AG10803 (cell line): ENCODE measurements at places on chromosomes 6 and 20.

GRCh38 chr6:148761527-148762011 lies 14.7 kb downstream of the UST start:
- DNase-seq, result peak; percentile 59

DNA sequence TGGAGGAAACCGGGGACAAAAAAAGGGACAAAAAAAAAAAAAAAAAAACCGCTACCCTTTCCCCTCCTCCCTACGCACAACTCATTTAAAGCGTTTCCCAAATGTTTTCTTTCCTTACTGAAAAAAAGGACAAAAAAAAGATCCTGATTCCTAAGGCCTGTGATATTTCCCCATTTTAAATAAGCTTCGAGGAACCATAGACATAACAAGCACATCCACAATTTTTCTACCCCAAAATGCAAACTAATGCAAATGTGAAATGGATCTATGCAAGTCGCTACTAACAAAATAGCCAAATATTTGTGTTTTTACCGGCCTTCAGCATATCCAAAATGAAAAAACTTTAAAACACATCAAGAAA lies 1.4 kb upstream of the ZNF217 start:
- DNase-seq, result no peak

- no peak for DNase-seq
These were observed 7.5 kb upstream of the HRH3 start for GRCh38 chr20:62227591-62227976.

DNA sequence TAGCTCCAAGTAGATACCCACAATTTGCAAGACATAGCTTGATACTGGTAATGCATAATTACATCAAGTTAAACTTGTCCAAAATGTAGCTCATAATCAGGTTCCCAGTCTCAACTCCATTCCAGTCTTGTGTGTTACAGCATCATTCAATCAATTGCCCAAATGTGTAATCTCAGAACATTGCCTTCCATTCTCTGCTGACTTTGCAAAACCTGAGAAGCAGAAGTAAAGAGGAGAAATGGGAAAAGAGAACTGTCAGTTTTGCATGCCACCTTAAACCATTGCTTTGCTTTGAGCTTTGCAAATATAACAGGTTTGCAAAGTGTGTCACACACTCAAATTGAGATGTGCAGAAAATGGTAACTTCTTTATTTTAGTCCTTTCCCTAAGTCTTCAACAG lies 40.3 kb upstream of the CNKSR3 start:
- DNase-seq, result no peak

- DNase-seq, result peak; percentile 96
These were observed 17.5 kb downstream of the NRN1 start for GRCh38 chr6:5989141-5989723.

DNA sequence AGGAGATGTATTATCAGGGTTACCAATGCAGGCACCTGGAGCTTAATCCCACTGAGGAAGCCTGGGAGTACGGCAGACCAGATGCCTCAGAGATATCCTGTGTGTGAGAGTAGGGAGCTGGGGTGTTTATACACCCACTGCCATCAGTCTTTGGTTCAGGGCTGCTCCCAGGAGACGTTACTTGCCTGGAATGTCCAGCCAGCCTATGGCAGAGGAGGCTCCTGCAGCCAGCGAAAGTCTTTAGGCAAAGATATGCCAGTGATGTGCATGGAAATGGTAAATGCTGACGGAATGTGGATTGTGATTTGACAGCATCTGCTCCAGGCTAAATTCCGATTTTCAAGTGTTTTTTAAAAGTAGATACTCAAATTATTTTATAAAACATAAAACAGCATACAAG lies 282.0 kb downstream of the BTBD3 start:
- no peak for DNase-seq

DNA sequence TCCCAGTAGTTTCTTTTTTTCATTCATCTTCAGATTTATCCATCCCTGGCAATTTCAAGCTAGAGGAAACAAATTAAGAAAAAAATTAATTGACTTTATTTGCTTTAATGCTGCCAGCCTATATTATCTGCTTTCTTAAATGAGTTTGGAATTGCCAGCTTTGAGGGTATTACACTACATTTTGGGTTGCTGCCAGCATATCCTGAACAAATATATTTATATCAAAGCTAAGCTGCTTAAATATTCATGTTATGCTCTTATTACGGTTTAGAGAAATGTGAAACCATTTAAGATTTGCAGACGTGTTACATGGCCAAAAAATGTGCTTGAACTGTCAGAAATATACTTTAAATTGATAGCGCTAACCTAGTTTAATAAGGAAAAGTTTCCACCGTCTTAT lies 59.7 kb downstream of the GRIK2 start:
- no peak for DNase-seq

DNA sequence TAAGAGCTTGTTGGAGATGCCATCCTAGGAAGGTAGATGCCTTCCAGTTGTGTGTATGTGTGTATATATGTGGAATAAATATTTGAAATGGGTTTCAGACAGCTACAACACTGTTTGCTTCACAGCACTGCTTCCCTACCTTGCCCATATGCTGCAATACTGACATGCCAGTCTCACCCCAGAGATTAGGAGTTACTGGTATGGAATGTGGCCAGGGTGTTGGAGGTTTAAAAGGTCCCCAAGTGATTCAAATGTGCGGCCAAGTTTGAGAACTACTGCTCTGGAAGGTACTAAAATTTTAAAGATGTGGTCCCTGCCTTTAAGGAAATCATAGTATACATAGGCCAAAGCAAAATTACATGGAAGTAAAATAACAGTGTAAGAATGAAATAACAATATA lies 39.5 kb downstream of the BCKDHB start:
- DNase-seq, result no peak

DNA sequence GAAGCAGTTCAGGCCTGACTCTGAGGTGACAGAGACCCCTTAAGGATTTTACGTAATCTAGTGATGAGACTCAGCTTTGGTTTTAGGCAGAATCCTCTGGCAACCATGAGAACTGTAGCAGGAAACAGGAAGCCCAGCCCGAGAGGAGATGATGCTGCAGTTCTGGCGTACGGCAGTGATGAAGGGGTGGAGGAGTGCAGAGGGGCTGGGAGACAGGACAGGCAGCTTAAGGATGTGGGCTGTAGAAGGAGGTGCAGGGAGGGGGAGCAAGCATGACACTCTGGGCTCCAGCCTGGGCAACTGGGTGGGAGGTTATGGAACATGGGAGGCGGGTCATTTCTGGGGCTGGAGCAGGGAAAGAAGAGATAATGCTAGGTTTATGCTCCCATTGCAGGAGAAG lies 67.1 kb downstream of the LRFN2 start:
- DNase-seq, result no peak

DNA sequence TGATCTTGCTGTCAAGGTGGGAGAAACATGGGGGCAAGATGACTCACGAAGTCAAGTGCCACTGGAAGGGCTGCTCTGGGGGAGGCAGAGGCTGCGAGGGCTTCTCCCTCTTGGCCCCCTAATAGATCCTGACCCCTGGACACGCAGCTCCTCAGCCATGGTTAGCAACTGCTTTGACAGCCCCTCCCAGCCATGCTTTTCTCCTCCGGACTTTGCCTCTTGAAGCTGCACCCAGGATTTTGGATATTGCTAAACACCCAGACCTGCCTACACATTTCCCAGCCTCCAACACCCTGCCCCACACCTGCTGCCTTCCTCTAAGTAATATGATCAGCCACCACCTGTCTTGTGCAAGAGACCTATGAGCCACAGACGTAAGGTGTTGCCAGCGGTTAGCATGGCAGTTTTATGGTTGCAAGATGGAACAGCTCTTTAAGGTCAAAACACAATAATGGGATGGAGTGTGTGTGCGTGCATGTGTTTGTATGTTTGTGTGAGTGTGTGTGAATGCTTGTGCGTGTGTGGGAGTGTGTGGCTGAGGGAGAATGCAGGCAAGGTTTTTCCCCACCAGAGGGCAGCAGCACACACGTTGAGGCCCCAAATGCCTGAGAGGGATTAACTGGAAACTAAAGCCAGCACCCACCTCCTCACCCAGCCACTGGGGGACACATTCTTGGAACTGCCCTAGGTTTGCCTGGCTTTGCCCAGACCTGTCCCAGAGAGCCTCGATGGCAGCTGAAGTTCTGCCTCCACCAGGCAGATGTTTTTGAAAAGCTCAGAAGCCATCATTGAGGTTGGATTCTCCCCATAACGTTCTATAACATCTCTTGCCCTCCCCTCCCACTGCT lies 2.5 kb downstream of the IP6K3 start:
- peak; percentile 72 for DNase-seq
